H4 (cell line): ENCODE measurements at places on chromosomes 6 and 20. TPM values are rescaled to one million over a fixed set of nuclear protein-coding genes. Genes with fewer than 3 reads are reported as not detected.

DNA sequence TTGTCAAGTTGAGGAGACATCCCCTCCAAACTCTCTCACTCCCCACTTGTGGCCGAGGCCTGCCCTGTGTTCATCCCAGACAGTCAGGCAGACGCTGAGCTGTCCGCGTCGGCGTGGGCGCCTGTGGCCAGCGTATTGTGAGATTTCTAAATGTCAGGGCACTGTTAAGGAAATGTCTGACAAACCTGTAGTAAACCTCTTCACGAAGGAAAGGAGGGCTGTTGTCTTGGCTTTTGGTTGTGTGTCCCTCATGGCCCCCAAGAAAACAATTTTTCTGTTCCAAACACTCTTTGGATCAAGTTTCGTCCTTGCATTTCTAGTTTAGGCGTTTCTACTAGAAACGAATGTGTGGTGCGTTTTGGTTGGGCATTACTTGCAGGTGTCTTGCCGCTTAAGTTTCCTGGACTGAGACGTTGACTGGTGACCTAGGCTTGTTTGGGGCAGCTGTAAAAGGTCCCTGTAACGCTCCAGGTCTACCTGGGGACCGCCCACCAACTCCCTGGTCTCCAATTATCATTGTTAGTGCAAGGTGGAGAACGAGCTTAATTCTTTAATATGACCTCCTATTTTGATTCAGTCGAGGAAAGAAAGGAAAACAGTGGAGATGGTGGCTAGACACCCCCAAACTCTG is 8.7 kb upstream of the POU3F2 start:
- DNase-seq, result no peak

DNA sequence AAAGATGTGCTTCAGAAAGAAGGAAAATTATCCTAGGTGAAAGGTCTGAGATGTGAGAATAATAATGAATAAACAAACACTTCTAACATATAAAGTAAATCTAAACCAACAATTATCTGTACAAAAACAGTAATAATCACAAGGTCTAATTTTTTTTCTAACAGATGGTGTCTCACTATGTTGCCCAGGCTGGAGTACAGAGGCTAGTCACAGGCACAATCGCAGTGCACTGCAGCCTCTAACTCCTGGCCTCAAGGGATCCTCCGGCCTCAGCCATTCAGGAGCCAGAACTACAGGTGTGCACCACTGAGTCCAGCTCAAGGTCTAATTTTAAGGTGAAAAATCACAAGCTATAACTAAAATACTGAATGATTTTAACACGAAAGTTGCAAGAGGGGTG is 17.0 kb upstream of the ZC3H12D start:
- DNase-seq, result no peak

DNA sequence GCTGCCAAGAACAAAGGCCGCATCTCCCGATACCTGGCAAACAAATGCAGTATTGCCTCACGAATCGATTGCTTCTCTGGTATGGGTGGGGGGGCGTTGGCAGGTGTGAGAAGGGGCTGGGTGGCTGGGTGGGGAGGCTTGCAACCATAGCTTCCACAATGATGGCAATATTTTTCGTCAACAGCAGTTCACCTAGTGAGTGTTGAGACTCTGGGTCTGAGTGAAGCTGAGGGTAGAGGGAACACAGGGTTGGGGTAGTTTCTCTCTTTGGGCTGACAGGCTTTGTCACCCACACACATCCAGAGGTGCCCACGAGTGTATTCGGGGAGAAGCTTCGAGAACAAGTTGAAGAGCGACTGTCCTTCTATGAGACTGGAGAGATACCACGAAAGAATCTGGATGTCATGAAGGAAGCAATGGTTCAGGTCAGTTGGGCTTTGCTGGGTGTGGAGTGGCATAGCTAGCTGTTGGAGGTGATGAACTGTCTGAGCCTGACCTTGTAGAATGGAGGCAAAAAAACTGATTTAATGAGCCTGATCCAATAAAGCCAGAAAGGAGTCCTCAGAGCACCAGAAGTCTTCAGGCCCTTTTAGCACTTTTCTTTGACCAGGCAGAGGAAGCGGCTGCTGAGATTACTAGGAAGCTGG is 4.2 kb downstream of the NOP56 start:
- no peak for DNase-seq

DNA sequence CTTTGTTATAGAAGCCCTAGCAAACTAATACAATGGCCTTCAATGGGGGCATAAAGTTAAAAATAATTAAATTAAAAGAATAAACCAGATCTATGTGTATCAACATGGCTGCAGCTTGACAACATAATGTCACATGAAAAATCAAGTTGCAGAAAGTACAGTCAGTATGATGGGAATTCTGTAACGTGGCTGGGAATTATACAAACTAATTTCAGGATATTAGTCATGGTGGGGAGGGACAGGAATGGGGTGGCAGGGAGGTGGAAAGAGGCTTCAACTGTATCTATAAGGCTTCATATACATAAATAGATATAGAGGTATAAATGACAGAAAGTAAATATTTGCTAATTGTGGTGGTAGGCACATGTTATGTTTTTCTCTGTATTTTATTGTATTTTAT is 107.1 kb downstream of the UNC5CL start:
- no peak for DNase-seq

GRCh38 chr6:93139408-93140081 is 279.8 kb downstream of the EPHA7 start:
- DNase-seq, result no peak

GRCh38 chr6:104431096-104431495 is 428.6 kb downstream of the HACE1 start:
- DNase-seq, result no peak

DNA sequence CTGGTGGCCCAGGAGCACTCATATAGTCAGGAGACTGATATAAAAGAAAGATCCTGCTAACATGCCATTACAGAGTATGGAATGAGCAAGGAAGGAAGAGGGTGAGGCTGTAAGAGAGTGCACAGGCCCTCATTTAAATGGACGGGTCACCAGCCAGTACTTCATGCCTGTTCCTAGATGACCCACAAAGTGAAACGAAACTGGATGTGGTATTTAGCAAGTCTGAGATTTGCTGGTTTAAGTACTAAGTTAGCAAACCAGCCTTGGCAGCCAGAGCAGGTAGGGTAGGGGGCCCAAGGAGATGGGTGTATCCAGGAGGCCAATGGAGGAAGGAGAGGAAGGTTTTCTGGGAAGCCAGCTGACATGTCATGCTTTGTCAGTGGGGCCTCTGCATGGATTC is 15.9 kb downstream of the NT5E start:
- DNase-seq, result no peak

GRCh38 chr6:57252975-57253374 is 30.9 kb upstream of the RAB23 start:
- no peak for DNase-seq

GRCh38 chr6:109768485-109768884 is 77.4 kb downstream of the FIG4 start:
- DNase-seq, result no peak

DNA sequence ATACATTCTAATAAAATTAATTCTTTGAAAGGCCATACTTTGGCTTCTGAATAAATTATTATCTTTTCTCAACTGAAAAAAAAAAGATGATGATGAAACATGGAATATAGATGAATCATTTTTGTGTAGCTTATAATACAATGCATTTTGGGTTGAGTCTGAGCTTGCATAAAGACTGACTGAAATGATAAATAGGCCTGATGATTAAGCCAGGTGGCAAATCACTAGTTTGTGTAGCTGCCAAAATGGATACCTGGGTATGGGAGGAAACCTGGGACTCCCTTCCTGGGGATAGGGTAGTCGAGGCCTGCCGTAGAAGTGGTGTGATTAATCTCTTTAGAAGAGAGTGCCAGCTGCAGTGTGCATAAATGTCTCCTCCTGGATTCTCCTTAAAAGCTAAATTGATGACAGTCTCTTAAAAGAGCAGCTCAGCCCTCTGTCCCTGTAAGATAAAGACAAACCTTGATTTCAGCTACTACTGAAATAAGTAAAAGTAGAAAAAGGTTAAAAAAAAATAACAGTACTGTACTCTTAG is 275.1 kb downstream of the GRIK2 start:
- DNase-seq, result no peak

- DNase-seq, result no peak
Measured at GRCh38 chr6:160678230-160678629, 14.2 kb upstream of the LPA start.

The HTR1E gene
- total RNA-seq, result not detected in 2 replicates

The ANGPT4 gene
- total RNA-seq, result 0.53 and 1.3 TPM in 2 replicates

The ABRACL gene
- 53.1 and 68.9 TPM in 2 replicates for total RNA-seq

The CCDC167 gene
- total RNA-seq, result 44.2 and 53.5 TPM in 2 replicates

The MCCD1 gene
- not detected in 2 replicates for total RNA-seq

The CCM2L gene
- total RNA-seq, result 0.04 TPM in 1 of 2 replicates, not detected in the other

The ZKSCAN4 gene
- 3.1 and 3.8 TPM in 2 replicates for total RNA-seq
